Esophagus squamous epithelium (tissue), 5 donors: ENCODE measurements at places on chromosomes 1 and 21. TPM values are rescaled to one million over a fixed set of nuclear protein-coding genes. Genes with fewer than 3 reads are reported as not detected.

GRCh38 chr1:94002046-94002787, 93.0 kb upstream of the GCLM start:
- no peaks in the 10 kb centered on the region for H3K36me3 ChIP-seq
- H3K4me1 ChIP-seq: no peaks in the 10 kb centered on the region
- H3K4me3 ChIP-seq: no peak overlapping the region
- no peak for DNase-seq
- no peaks in the 10 kb centered on the region for H3K27me3 ChIP-seq
- no peak overlapping the region for H3K27ac ChIP-seq

- no peak for DNase-seq
- H3K4me3 ChIP-seq: no peak overlapping the region
- H3K36me3 ChIP-seq: no peaks in the 10 kb centered on the region
- H3K4me1 ChIP-seq: no peaks in the 10 kb centered on the region
- H3K27me3 ChIP-seq: no peaks in the 10 kb centered on the region
Measured at GRCh38 chr1:101188331-101188730, 48.5 kb upstream of the S1PR1 start.

DNA sequence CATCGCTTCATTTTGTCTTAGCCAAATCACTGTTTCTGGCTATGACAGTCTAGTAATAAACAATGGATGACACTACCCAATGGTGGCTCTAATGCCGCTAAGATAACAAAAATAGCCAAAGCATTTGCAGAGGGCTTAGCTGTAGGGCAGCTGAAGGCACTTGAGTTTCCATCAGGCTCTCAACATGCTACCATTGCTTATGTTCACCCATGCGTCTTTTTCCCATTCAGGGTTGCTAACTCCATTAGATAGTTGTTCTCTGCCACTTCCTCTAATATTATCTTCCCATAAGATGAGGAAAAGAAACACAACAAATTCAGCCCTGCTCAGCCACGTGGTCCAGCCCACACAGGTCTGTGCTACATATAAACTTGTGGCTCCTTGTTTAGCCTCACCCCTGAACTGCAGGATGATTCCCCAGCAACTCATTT, 159.6 kb downstream of the TOMM20 start:
- peak overlapping the region; percentile 90 for H3K27ac ChIP-seq
- H3K4me1 ChIP-seq: peaks cover 34% of the 10 kb centered on the region
- H3K27me3 ChIP-seq: no peaks in the 10 kb centered on the region
- no peaks in the 10 kb centered on the region for H3K36me3 ChIP-seq
- no peak for DNase-seq

- no peaks in the 10 kb centered on the region for H3K36me3 ChIP-seq
- peaks cover 22% of the 10 kb centered on the region for H3K4me1 ChIP-seq
Measured at GRCh38 chr1:224182057-224182865, 779 bp upstream of the DEGS1 start.

DNA sequence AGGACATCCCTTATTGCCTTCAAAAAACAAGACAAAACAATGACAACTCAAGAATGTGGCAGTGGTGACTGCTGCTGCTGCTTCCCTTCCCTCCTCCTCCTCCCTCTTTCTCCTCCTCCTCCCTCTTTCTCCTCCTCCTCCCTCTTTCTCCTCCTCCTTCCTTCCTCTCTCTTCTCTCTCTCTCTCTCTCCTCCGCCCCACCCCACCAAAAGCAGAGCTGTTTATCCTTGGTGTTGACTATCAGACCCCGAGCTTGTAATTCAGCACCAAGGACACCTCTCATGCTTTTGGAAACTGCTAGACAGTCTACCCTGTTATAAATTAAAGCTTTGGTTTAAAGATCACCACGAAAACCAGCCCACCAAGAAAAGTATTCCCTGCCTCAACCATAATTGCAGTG, 72.4 kb upstream of the IFNAR2 start:
- no peaks in the 10 kb centered on the region for H3K36me3 ChIP-seq
- H3K27ac ChIP-seq: no peak overlapping the region
- H3K4me1 ChIP-seq: no peaks in the 10 kb centered on the region
- no peak for DNase-seq
- H3K27me3 ChIP-seq: no peaks in the 10 kb centered on the region

GRCh38 chr1:11286735-11287410, 13.9 kb downstream of the UBIAD1 start:
- H3K4me1 ChIP-seq: peaks cover 12% of the 10 kb centered on the region
- H3K27ac ChIP-seq: no peak overlapping the region
- H3K27me3 ChIP-seq: no peaks in the 10 kb centered on the region
- no peak overlapping the region for H3K4me3 ChIP-seq

- DNase-seq: no peak
- H3K36me3 ChIP-seq: no peaks in the 10 kb centered on the region
- H3K4me1 ChIP-seq: no peaks in the 10 kb centered on the region
- no peak overlapping the region for H3K4me3 ChIP-seq
- no peak overlapping the region for H3K27ac ChIP-seq
Measured at GRCh38 chr1:67261680-67262079, 46.0 kb upstream of the IL12RB2 start.

- no peak for DNase-seq
- no peaks in the 10 kb centered on the region for H3K4me1 ChIP-seq
- H3K27me3 ChIP-seq: no peaks in the 10 kb centered on the region
- H3K36me3 ChIP-seq: no peaks in the 10 kb centered on the region
- H3K27ac ChIP-seq: no peak overlapping the region
Measured at GRCh38 chr1:236659792-236660587, 26.3 kb upstream of the ACTN2 start.

DNA sequence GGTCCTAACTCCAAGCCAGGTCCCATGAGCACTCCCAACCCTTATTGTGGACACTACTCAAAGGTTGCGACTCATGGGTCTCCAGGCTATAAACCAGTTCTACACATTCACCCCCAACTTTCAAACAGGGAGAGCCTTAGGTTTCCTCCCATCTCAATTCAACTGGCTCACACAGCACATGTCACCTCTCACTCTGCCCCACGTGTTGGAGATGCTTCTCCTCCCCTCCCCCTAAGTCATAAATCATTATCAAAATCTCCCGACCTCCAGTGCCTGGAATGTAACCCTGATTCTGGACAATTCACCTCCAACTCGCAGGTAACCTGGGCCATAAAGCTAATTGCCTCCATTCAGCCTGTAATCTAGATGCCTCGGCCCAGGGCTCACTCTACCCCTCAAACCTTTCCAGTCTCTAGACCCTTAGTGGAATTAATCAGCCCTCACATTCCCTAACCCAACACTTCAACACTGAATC, 595 bp downstream of the AK2 start:
- H3K27ac ChIP-seq: peak overlapping the region; percentile 84
- peak overlapping the region; percentile 78 for H3K4me3 ChIP-seq
- no peak for DNase-seq
- H3K27me3 ChIP-seq: no peaks in the 10 kb centered on the region

DNA sequence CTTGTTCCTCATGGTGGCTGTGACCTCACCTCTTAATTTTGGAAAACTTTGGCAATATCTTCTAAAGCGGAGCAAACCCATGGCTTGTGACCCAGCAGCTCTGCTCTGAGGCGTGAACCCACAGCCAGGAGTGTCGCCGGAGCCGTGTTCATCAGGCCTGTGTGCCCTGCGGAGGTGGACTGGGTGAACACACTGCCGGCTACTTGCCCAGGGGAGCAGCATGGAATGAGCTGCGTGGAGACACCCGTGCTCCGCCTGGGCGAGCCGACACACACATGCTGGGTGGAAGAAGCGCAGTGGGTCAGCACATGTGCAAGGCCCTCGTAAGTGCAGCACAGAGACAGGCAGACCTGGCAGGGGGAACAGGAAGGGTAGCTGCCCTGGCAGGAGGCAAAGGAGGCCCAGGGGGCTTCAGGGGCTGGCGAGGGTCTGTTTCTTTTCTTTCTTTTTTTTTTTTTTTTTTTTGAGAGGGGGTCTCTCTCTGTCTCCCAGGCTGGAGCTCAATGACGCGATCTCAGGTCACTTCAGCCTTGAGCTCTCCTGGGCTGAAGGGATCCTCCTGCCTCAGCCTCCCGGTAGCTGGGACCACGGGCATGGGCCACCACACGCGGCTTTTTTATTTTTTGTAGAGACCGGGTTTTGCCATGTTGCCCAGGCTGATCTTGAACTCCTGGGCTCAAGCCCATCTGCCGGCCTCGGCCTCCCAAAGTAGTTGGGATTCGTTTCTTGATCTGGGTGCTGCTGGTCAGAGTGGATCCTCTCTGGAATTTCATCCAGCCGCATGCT, 41.8 kb downstream of the AGPAT3 start:
- H3K4me3 ChIP-seq: no peak overlapping the region
- DNase-seq: no peak
- H3K36me3 ChIP-seq: no peaks in the 10 kb centered on the region
- no peaks in the 10 kb centered on the region for H3K27me3 ChIP-seq
- no peak overlapping the region for H3K27ac ChIP-seq

DNA sequence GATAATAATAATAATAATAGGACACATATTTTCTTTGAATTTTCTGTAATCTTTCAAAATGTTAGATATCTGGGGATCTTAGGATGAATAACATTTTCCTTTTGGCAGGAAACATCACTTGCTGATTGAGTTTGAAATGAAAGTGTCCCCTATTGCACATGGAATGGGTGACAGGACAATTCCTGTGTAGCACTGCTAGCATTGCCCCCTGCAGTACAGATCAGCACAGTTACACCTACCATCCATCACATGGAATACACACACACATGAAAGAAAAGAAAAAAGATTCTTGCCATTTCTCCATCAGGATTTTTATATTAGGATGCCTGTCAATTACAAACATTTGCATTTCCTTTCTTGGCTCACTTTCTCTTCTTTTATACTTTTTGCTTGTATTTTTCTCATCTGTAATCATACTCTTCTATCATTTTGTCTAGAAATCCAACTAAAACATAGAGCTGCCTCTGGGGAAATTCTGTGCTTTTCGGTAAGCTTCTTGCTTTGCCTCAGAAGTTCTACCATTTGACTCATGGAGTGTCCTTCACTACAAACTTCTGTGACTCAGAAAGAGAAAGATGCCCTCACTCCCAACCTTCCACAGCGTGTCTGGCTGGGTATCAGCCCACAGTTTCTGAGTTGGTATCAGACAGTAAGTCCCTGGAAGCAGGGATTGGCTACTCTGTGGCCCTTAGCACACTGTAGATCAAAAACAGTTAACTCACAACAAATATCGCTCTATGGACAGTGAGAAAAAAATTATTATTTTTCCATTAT, 641.2 kb downstream of the PTPRC start:
- no peaks in the 10 kb centered on the region for H3K4me1 ChIP-seq
- H3K36me3 ChIP-seq: no peaks in the 10 kb centered on the region
- H3K27ac ChIP-seq: no peak overlapping the region

GRCh38 chr21:33860332-33860879, 55.2 kb downstream of the ATP5PO start:
- no peaks in the 10 kb centered on the region for H3K27me3 ChIP-seq
- no peak overlapping the region for H3K27ac ChIP-seq
- no peak for DNase-seq
- no peaks in the 10 kb centered on the region for H3K36me3 ChIP-seq
- H3K4me1 ChIP-seq: no peaks in the 10 kb centered on the region

GRCh38 chr1:172952516-172952915, 98.2 kb downstream of the TNFSF18 start:
- H3K4me3 ChIP-seq: no peak overlapping the region
- H3K27me3 ChIP-seq: no peaks in the 10 kb centered on the region
- no peak for DNase-seq
- H3K27ac ChIP-seq: no peak overlapping the region
- peaks cover 9% of the 10 kb centered on the region for H3K4me1 ChIP-seq

GRCh38 chr1:2840036-2840809, 38.7 kb upstream of the TTC34 start:
- H3K27me3 ChIP-seq: no peaks in the 10 kb centered on the region
- no peaks in the 10 kb centered on the region for H3K4me1 ChIP-seq
- no peak for DNase-seq

Gene OR2M3
- not detected for total RNA-seq

Gene NBPF4
- total RNA-seq: not detected

Gene GPR37L1
- total RNA-seq: not detected

Gene CD2
- 4.0 TPM for total RNA-seq

Gene EDN2
- 1.5 TPM for total RNA-seq

Gene RHD
- not detected for total RNA-seq
